Activated CD8-positive, alpha-beta T cell treated with anti-CD3 and anti-CD28 coated beads, Interleukin-2, amount 10 ng/mL, durations not matched to agents 7 days and 5 days (primary cell): ENCODE measurements at places on chromosomes 1 and 21. TPM values are rescaled to one million over a fixed set of nuclear protein-coding genes. Genes with fewer than 3 reads are reported as not detected.
A peak's percentile ranks its signal among the peaks of the same experiment; 100 is the strongest.

CDK11A gene
- 83.6 TPM for total RNA-seq

- H3K36me3 ChIP-seq = no peaks in the 10 kb centered on the region
- peak overlapping the region; percentile 80 for H3K27ac ChIP-seq
- no peak overlapping the region for H3K4me3 ChIP-seq
- H3K4me1 ChIP-seq = peaks cover 25% of the 10 kb centered on the region
- H3K27me3 ChIP-seq = no peaks in the 10 kb centered on the region
Observed at GRCh38 chr1:223515926-223516325, 122.7 kb downstream of the CCDC185 start.

DNA sequence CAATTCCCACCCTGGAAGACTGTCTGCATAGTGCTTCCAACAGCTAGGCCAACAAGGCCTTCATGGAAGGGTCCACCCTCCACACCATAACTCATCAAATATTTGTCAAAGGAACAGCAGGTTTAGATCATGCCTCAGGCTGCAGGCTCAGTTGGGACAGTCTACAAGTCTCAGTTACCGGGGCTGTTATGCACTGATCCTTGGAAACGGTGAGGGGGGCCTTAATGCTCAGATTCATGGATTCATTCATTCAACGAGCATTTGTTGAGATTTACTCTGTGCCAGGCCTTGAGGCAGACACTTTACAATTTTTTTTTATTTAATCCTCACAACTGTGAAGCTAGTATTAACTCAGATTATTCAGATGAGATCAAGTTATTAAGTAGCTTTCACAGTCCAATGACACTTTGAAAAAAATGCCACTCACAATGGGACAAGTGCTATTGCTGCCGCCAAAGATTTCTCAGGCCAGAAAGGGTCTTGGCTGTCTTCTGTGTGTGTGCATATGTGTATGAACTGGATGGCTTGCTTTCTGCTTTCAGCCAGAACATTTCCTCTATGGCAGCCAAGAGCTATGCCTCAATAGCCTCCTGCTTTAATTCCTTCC, 8.9 kb upstream of the C1orf216 start:
- peaks cover 3% of the 10 kb centered on the region for H3K4me1 ChIP-seq
- peaks cover 28% of the 10 kb centered on the region for H3K36me3 ChIP-seq
- no peak for DNase-seq
- no peak overlapping the region for H3K4me3 ChIP-seq
- H3K27ac ChIP-seq = no peak overlapping the region
- no peaks in the 10 kb centered on the region for H3K27me3 ChIP-seq

- peaks cover 91% of the 10 kb centered on the region for H3K4me1 ChIP-seq
- peaks cover 45% of the 10 kb centered on the region for H3K36me3 ChIP-seq
- H3K27me3 ChIP-seq = no peaks in the 10 kb centered on the region
- H3K27ac ChIP-seq = peak overlapping the region; percentile 68
Observed at GRCh38 chr1:54376430-54377039, 29.7 kb downstream of the SSBP3 start.

GRCh38 chr21:38923429-38923828, 117.7 kb downstream of the ETS2 start:
- no peak overlapping the region for H3K27ac ChIP-seq
- no peaks in the 10 kb centered on the region for H3K36me3 ChIP-seq
- H3K4me3 ChIP-seq = no peak overlapping the region
- H3K27me3 ChIP-seq = peaks cover 13% of the 10 kb centered on the region

DNA sequence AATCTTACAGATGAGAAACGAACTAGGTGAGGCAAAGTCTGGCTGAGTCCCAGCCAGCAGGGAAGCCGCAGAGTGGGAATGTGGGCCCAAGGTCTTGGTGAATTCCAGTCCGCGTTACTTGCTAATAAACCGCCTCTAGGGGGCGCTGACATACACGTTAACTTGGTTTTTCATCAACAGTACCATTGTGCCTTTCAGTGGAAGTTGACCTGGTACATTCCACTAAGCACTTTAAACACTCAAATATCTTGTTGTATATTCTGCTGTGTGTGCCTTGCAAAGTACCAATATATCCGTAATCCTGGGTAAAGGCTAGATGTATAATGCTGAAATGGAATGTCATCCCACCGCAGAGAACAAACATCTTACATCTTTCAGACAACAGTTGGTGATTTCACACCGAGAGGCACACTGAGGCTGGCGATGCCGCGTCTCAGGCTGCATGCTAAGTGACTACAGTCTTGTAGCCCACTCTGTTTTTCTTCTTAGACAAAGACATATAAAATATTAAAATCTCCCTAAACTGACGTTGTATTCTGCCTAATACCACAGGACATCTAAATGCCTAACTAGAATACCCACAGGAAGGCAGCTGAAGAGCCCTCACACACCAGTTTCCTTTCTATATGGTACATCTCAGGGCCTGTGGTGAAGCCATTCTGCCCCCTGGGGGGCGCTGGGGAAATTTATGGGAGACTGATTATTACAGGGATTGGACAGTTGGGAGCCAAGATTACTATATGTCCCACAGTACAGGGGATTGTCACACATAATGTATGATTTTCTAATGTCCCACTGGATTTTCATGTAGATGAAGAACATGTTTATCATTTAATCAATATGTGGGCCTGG, 49.2 kb upstream of the C1orf198 start:
- DNase-seq = peak; percentile 84
- H3K4me1 ChIP-seq = peaks cover 6% of the 10 kb centered on the region
- no peak overlapping the region for H3K4me3 ChIP-seq

DNA sequence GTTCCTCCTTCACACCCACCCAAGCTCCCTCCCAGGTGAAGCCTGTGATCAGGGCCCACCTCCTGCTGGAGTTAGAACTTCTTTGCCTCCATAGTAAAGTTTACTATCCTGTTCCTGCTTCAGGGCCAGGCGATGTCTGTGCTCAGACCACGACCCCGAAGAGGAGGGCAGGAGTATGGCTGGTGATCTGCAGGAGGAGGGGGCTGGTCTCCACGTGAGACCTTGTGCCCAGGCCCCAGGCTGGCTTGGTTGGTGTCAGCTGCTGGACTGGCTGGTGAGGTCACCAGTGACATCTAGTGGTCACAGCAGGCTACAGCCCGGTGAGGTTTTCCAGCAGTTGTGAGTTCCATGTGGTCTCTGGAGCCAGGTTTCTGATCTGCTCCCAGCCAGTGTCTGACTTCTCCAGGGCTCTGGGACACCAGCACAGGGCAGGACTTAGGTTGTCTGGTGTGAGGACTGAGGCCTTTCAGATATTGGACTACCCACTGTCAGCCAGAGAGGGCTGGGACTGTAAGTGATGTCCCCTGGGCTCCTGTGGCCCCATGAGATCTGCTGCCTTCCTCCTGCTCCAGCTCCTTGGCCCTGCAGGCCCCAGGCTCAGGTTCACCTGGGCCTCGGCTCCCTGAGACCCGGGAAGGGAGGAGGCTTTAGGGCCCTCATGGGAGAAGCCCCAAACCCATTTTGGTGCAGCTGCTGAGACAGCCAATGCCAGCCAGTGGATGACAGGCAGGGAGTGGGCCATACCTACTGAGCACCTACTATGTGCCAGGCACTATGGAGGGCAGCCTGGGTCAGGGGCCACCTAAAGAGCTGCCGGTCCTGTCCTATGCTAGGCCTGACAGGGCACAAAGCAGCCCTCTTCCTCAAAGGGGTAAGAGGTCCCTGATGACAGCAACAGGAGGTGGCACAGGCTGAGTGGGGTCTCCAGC, 6.0 kb upstream of the UBL4B start:
- H3K4me1 ChIP-seq = no peaks in the 10 kb centered on the region
- DNase-seq = peak; percentile 70
- no peak overlapping the region for H3K27ac ChIP-seq
- no peaks in the 10 kb centered on the region for H3K36me3 ChIP-seq
- H3K4me3 ChIP-seq = no peak overlapping the region
- peaks cover 8% of the 10 kb centered on the region for H3K27me3 ChIP-seq

DNA sequence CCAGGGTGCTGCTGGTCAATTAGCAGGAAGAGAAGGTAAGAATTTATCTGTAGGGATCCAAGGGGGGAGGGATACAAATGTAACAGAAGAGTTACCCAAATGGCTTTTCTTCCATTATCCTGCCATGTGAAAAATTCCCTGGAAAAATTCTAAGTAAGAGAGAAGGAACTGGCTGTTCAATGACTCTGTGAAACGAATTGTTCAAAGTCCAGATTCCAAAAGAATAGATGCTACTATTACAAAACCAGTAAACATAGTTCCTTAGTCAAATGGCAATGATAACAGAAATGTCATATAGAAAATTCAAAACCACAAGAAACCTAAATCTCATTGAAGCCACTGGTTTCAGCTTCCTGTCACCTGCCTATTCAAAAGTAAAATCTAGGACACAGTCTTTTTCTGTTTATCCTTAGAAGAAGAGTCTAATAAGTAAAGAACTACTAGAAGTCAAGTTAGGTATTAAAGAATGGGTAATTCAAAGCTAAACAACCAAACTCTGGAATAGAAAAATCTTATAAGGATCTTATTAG, 102.6 kb downstream of the ZNF644 start:
- H3K36me3 ChIP-seq = peaks cover 28% of the 10 kb centered on the region
- H3K27me3 ChIP-seq = no peaks in the 10 kb centered on the region
- H3K4me1 ChIP-seq = peaks cover 39% of the 10 kb centered on the region
- no peak overlapping the region for H3K27ac ChIP-seq
- DNase-seq = no peak

HMGB4 gene
- not detected for total RNA-seq

DNA sequence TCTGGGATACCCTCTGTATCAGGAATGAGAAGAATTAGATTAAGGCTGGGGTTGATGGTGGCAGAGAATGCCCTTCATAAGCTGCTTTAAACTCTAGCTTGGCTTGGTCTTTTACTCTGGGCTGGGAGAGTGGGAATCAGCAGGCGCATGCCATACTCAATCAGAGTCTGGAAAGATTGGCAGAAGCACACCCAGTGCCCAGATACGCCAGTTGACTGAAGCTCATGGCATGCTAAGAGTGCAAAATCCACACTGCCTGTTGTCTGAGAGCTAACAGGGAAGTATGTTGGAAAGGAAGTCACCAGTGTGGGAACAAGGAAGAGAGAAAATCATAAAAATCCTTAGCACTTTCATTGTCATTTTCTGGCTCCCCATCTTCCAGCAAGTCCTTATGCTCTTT, 53.0 kb downstream of the HMCN1 start:
- no peaks in the 10 kb centered on the region for H3K4me1 ChIP-seq
- no peak overlapping the region for H3K27ac ChIP-seq
- H3K27me3 ChIP-seq = no peaks in the 10 kb centered on the region

ENAH gene
- not detected for total RNA-seq

DNA sequence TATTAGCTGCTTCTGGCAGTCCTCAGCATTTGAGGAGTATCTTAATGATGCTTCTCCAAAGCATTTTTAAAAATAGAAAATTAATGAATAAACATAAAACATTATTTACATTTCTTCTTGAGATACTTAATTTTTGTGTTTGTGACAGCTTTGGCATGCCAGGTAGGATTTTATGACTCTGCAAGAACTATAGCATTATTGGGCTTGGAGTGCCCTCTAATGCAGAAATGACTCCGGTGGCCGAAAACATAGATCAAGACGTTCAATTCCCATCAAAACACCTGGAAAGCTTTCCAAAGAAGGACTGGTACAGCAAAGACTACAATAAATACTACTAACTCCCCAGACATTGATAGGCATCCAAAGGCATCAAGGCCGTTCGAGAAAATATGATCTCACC, 366.4 kb upstream of the CXADR start:
- no peak overlapping the region for H3K27ac ChIP-seq
- no peaks in the 10 kb centered on the region for H3K4me1 ChIP-seq
- H3K27me3 ChIP-seq = no peaks in the 10 kb centered on the region
- H3K36me3 ChIP-seq = no peaks in the 10 kb centered on the region
- DNase-seq = no peak

PIP5K1A gene
- 64.9 TPM for total RNA-seq

- peaks cover 16% of the 10 kb centered on the region for H3K27me3 ChIP-seq
- H3K27ac ChIP-seq = no peak overlapping the region
- DNase-seq = no peak
- no peaks in the 10 kb centered on the region for H3K36me3 ChIP-seq
- peaks cover 5% of the 10 kb centered on the region for H3K4me1 ChIP-seq
Observed at GRCh38 chr1:180574031-180574713, 15.4 kb downstream of the OVAAL start.
